ENCODE measurements at places on chromosomes 5 and 9. TPM values are rescaled to one million over a fixed set of nuclear protein-coding genes. Genes with fewer than 3 reads are reported as not detected.

The CTXN3 gene
- polyA plus RNA-seq: not detected

The GABRA6 gene
- polyA plus RNA-seq: not detected

The ALDH7A1 gene
- 66.4 TPM for polyA plus RNA-seq

The GPRIN1 gene
- polyA plus RNA-seq: 7.0 TPM

The CEMIP2 gene
- 41.9 TPM for polyA plus RNA-seq

The KCNIP1 gene
- 2.8 TPM for polyA plus RNA-seq

The LCN15 gene
- polyA plus RNA-seq: 14.0 TPM

The NKD2 gene
- polyA plus RNA-seq: 15.2 TPM

The TOR4A gene
- polyA plus RNA-seq: 18.4 TPM

The ZER1 gene
- polyA plus RNA-seq: 36.7 TPM

The NME5 gene
- polyA plus RNA-seq: 2.8 TPM

The TEX48 gene
- polyA plus RNA-seq: not detected

The TNC gene
- polyA plus RNA-seq: 19.9 TPM

The POMT1 gene
- 32.1 TPM for polyA plus RNA-seq

The LECT2 gene
- not detected for polyA plus RNA-seq

The PDE6A gene
- polyA plus RNA-seq: 1.0 TPM

The IRX2 gene
- 0.01 TPM for polyA plus RNA-seq

The PAEP gene
- 0.09 TPM for polyA plus RNA-seq

The IL9 gene
- not detected for polyA plus RNA-seq

The AMBP gene
- polyA plus RNA-seq: 3.6 TPM

The SLC6A19 gene
- polyA plus RNA-seq: 295 TPM

The PCDHAC2 gene
- polyA plus RNA-seq: 2.4 TPM

The CDC20B gene
- 0.15 TPM for polyA plus RNA-seq

The SLC6A7 gene
- 5.7 TPM for polyA plus RNA-seq

The BHMT2 gene
- polyA plus RNA-seq: 2.8 TPM

The TNFSF15 gene
- polyA plus RNA-seq: 10.2 TPM

The ESM1 gene
- polyA plus RNA-seq: 2.9 TPM

The IL4 gene
- not detected for polyA plus RNA-seq

The RABEPK gene
- 21.1 TPM for polyA plus RNA-seq

The FCN2 gene
- polyA plus RNA-seq: 0.04 TPM

The PCAT7 gene
- polyA plus RNA-seq: 0.84 TPM

The UNC5A gene
- polyA plus RNA-seq: 1.0 TPM

The FSTL4 gene
- 1.4 TPM for polyA plus RNA-seq

The NTNG2 gene
- 0.40 TPM for polyA plus RNA-seq

The RASEF gene
- 11.5 TPM for polyA plus RNA-seq

The IFNA2 gene
- not detected for polyA plus RNA-seq

The RALGDS gene
- polyA plus RNA-seq: 43.8 TPM

The IL13 gene
- polyA plus RNA-seq: 0.07 TPM

The SPINK4 gene
- polyA plus RNA-seq: 82.4 TPM

The HAVCR2 gene
- 2.3 TPM for polyA plus RNA-seq

The SLC28A3 gene
- polyA plus RNA-seq: 0.81 TPM

The MSMP gene
- polyA plus RNA-seq: 0.61 TPM
